CD8-positive, alpha-beta T cell (primary cell): ENCODE measurements at places on chromosomes 12 and 14.
A peak's percentile ranks its signal among the peaks of the same experiment; 100 is the strongest.

GRCh38 chr12:108861878-108862587, 4.7 kb upstream of the SSH1 start:
- DNase-seq, result no peak

DNA sequence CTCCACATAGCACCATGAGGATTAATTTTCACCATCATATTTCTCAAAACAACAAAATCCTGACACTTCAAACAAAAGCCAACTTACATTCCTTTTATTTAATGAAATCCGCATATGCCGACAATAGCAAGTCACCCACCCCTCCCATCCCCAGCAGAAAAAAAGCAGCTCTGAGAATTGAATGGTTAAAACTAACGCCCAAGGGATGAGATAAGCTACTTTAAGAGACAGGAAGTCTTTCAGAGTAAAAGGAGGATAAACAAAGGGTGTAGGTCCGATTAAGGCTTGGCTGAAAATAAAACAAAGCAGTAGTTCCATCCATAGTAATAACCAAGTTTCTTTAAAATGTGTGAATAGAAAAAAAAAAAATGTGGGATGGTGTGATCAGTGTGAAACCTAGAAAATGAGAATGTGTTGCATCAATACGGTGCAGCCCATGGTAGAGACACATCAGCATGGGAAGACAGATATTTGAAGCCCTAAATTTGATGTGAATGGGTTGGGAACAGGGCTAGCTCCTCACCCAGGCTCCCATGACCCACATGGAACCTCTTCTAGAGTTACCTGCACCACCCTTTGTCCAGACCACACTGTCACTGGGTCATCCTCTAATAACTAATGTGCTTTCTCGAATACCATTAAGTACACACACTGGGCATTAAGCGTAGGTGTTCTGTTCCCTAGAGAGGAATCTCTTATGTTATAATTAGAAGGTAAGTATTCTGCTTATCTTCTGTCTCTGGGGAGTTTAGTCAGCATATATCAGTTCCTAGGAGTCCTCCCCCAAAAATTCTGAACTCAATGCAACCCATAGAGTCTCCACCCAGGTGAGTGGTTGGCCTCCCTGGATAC, 31.7 kb downstream of the RTRAF start:
- DNase-seq, result no peak

DNA sequence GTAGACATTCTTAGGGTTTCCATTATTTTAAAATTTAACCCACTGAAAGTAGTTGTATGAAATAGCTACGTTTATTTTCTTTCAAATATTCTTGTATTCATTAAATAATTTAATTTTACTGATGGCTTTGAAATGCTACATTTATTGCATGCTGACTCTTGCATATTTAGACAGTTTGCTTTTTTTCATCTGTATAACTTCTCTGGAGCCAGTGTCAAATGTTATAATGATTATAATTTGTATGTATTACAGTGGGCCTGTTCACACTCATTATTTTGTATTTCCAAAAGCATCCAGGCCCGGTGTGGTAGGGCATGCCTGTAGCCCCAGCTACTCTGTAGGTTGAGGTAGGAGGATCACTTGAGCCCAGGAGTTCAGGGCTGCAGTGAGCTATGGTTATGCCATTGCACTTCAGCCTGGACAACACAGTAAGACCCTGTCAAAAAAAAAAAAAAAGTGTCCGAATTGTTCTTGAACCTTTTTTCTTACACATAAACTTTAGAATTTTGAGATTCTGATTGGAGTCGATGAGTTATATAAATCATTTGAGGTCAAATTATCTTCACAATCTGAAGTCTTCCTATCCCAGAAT, 905 bp downstream of the ZNF84 start:
- DNase-seq, result no peak

DNA sequence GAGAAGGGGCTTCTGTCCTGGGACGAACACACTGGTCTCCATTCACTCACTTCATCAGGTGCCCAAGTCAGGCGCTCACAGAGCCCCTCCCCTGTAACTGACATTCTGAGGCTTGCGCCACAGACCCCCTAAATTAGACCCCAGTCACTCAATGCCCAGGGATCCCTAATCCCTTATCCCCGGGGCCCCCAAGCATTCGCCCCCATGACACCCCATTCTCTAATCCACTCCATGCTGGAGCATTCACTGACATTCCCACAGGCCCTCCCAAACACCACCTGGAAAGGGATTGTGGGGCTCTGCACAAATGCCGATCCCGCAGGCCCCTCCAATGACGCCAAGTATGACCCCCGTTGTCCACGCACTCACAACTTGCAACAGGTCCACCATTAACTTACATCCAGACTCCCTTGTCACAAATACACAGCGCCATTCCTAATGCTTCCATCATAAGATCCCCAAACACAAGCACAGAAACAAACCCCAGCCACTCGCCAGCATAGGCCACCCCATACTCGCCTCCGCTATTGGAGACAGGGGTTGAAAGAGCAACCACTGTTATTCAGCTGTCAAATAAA, 1.5 kb downstream of the ZNF605 start:
- no peak for DNase-seq

DNA sequence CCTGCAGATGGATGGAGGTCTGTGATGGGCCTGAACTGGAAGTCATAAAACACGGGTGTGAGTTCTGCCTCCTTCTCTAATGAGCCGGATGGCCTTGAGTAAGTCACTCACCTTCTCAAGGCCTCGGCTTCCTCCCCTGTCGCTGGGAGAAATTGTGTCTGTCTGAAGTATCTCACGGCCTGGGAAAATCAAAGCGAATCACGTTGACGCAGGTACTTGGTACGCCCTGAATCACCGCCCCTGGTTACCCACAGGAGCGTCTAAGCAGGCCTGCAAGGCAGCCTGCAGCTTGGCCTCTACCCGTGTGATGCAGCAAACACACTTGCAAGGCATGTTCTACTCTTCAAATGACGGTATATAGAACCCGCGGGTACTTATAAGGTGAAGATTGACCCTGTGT, 28.1 kb upstream of the CD9 start:
- no peak for DNase-seq

GRCh38 chr12:130440411-130441080, 102.9 kb downstream of the PIWIL1 start:
- no peak for DNase-seq

DNA sequence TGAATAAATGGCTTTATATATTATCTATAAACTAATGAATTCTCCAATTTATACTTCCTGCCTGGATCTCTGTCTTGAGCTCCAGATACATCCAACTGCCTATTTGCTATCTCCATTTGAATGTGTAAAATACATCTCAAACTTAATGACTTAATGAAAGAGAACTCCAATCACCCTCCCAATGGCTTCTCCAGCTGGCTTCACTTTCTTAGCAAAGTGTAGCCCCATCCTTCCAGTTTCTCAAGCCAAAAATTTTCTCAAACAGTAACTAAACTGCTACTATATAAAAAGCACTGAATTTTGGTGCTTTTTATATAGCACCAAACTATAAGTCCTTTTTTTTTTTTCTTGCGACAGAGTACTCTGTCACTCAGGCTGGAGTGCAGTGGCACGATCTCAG, 2.6 kb downstream of the CRY1 start:
- DNase-seq, result no peak

- DNase-seq, result no peak
These were observed 176.4 kb downstream of the TMTC2 start for GRCh38 chr12:82862876-82863649.

DNA sequence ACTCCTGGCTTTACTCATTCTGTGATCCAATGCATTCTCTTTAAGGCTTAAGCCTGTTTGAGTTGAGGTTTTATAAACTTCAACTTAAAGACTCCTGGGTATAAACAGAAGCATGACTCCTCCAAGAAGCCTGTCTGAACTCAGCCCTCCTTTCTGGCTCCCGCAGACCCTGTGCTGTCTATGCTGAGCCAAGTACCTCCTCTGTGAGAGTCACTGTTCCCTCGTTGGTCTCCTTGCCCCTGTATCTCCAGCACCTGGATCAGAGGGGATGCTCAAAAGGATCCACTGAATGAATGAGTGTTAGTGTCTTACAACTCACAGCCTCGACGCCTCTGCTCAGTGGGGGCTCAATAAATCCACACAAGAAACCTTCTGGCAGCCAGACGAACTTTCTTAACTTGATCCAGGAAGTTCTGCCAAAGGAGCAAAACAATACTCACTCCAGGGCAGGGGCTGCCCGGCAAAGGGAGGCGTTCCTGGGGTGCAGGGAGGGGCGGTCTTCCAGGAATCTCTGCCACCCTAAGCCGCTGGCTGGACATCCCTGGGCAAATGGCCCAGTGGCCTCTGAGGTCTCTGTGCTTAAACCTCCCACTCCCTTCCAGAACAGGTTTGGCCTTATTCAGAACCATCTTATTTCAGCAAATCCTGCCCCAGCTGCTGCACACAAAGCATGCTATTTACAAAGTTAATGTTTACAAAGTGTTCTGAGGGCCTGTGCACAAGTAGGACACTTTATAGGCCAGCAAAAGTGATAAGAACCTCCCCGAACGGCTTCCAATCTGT, 32.9 kb downstream of the MAP1LC3B2 start:
- no peak for DNase-seq

DNA sequence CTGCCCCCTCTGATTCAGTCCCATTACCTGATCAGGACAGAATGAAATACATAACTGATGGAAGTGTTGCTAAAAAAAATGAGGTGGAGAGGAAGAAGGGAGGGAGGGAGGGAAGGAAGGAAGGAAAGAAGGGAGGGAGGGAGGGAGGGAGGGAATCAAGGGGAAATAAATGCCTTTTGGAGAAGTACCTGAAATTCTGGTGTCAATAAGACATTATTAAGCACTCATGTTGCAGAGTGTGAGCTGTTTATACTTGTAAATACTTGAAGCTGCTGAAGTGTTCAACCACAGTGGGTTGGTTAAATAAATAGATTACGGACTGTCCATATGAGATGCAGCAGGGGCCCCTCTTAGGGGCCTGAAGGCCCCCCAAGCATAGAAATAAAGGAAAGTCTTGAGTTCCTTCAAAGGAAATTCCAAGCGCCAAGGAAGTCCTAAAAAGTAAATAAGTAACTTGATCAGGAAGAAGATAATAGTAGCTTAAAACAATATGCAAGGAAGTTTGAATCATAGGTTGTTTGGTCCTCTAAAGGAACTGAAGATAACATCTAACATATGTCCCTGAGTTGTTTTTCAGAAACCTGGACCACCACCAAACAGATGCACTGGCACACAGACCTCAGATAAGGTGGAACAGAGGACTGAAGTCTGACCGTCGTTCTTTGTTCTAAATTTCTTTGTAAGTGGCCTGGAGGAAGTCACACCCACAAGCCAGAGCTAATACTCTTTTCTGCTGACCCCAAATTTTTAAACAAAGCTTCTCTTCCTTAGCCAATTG, 110.8 kb downstream of the SEC23A start:
- no peak for DNase-seq

- DNase-seq, result peak; percentile 79
These were observed 685 bp upstream of the CDH24 start for GRCh38 chr14:23057757-23058653.

GRCh38 chr12:46217541-46218321, 51.1 kb downstream of the SLC38A1 start:
- no peak for DNase-seq

GRCh38 chr14:83164016-83164415, 1630.4 kb upstream of the SEL1L start:
- no peak for DNase-seq

GRCh38 chr12:98274430-98275130, 240.8 kb upstream of the TMPO start:
- no peak for DNase-seq

- DNase-seq, result no peak
These were observed 130.8 kb downstream of the TMX1 start for GRCh38 chr14:51370758-51371386.

- no peak for DNase-seq
These were observed 8.4 kb upstream of the INF2 start for GRCh38 chr14:104680806-104681688.

DNA sequence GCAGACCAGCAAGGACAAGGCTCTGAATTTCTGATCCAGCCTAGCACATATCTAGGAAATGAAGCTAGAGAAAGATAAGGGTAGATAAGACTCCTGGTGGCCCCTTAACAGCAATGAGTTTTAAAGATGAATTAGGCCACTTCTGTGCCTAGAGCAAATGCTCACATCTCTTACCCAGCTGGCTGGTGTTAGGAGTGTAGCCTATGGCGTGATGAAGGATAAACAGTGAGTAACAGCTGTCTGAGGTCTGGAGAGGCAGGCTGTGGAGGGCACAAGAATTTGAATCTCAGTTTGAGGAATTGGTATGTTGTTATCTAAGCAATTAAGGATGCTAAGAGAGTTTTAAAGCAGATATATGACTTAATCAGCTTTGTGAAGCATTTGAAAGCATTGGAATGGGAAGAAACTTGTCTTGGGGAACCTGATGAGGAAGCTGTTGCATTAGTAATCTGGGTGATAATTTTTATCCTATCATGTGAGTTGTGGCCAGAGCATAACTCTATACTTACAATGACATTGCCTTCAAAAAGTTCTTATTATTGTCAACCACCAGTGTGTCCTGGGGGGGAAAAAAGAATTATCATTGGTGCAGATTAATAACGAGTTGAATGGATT, 161.8 kb downstream of the SRGAP1 start:
- DNase-seq, result no peak

DNA sequence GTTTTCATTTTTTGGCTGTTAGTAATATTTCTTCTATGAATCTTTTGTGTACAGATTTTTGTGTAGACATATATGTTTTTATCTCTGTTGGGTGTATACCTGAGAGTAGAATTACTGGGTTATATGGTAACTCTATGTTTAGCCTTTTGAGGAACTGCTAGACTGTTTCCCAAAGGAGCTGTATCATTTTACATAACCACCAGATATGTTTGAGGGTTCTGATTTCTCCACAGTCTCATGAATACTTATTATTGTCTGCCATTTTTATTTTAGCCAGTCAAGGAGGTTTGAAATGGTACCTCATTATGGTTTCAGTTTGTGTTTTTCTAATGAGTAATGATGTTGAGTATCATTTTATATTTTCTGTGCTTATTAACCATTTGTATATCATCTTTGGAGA, 1.9 kb downstream of the PCNX4 start:
- DNase-seq, result no peak

- DNase-seq, result no peak
These were observed 20.4 kb downstream of the SAV1 start for GRCh38 chr14:50647753-50648152.

DNA sequence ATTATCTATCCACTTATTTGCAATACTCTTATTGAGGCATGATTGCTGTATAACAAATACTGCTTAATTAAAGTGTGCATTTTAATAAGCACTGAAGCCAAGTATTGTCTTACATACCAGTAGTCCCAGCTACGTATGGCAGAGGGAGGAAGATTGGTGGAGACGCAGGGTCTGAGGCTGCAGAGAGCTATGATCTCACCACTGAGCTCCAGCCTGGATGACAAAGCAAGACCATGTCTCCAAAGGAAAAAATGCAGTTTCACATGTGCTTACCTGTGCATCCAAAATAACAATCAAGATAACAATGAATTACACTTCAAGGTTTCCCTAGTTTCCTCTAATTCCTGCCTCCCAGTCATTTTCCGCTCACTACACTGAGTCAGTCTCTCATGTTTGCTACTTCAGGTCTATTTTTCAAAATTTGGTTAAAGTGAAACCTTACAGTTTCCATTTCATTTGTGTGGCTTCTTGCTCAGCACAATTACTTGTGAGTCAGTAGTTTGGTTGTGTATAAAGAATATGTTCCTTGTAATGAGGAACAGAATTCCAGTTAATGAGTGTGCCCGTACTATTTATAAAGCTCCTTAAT, 1250.1 kb downstream of the TMEM121 start:
- DNase-seq, result no peak

- DNase-seq, result no peak
These were observed 29.1 kb downstream of the PAWR start for GRCh38 chr12:79661629-79662028.

GRCh38 chr14:68558096-68558495, 234.8 kb downstream of the ZFP36L1 start:
- DNase-seq, result no peak

GRCh38 chr12:873954-874353, 75.5 kb downstream of the RAD52 start:
- DNase-seq, result no peak
